Sigmoid colon (tissue), 7 donors: ENCODE measurements at places on chromosomes 3 and 15. TPM values are rescaled to one million over a fixed set of nuclear protein-coding genes. Genes with fewer than 3 reads are reported as not detected.

Gene CFAP100
- not detected for total RNA-seq

Gene STRIT1
- total RNA-seq, result not detected

Gene TMCO5A
- total RNA-seq, result not detected

Gene FURIN
- 35.0 TPM for total RNA-seq

Gene HEG1
- 32.8 TPM for total RNA-seq

Gene ZNF385D
- total RNA-seq, result 1.2 TPM

Gene ERICH6
- not detected for total RNA-seq

Gene PLCB2
- 7.2 TPM for total RNA-seq

Gene HHLA2
- total RNA-seq, result not detected

Gene PLA2G4E
- total RNA-seq, result not detected
